ENCODE measurements at places on chromosomes 2 and 18. TPM values are rescaled to one million over a fixed set of nuclear protein-coding genes. Genes with fewer than 3 reads are reported as not detected.

The TUBB6 gene
- total RNA-seq = 328 TPM

The B4GALT6 gene
- total RNA-seq = 5.6 TPM

The CRYGD gene
- total RNA-seq = not detected

The NCOA1 gene
- 11.4 TPM for total RNA-seq

The SEPTIN10 gene
- total RNA-seq = 94.4 TPM

The ZSCAN30 gene
- total RNA-seq = 14.8 TPM

The HOXD9 gene
- total RNA-seq = not detected

The ANKRD62 gene
- total RNA-seq = under 0.01 TPM

The SOX11 gene
- under 0.01 TPM for total RNA-seq

The RGPD4 gene
- total RNA-seq = not detected

The ANKRD36C gene
- 5.1 TPM for total RNA-seq

The ERCC3 gene
- 38.2 TPM for total RNA-seq

The CSRNP3 gene
- total RNA-seq = 0.34 TPM

The CHRND gene
- total RNA-seq = not detected

The SEMA4C gene
- total RNA-seq = 17.4 TPM

The DES gene
- total RNA-seq = not detected

The MTA3 gene
- 17.1 TPM for total RNA-seq

The TUBA3D gene
- total RNA-seq = not detected

The RTP5 gene
- not detected for total RNA-seq

The CLHC1 gene
- 9.6 TPM for total RNA-seq

The SOCS6 gene
- 59.8 TPM for total RNA-seq

The MOGAT1 gene
- total RNA-seq = not detected

The HS6ST1 gene
- 87.0 TPM for total RNA-seq

The SAG gene
- not detected for total RNA-seq

The MC2R gene
- total RNA-seq = not detected

The NEDD4L gene
- total RNA-seq = 58.2 TPM

The SERPINB11 gene
- total RNA-seq = under 0.01 TPM

The CYTIP gene
- not detected for total RNA-seq

The TLX2 gene
- not detected for total RNA-seq

The ICOS gene
- total RNA-seq = not detected

The TTLL4 gene
- 7.9 TPM for total RNA-seq

The LYG2 gene
- total RNA-seq = not detected

The RIT2 gene
- not detected for total RNA-seq

The CTNNA2 gene
- total RNA-seq = not detected

The LINC00305 gene
- not detected for total RNA-seq

The PRSS56 gene
- not detected for total RNA-seq

The HES6 gene
- 23.2 TPM for total RNA-seq

The TEX44 gene
- total RNA-seq = not detected

The PAIP2B gene
- 3.1 TPM for total RNA-seq

The PLEKHH2 gene
- 0.43 TPM for total RNA-seq

The CFAP221 gene
- not detected for total RNA-seq

The BOLA3 gene
- total RNA-seq = 33.1 TPM

The CARF gene
- total RNA-seq = 4.1 TPM

The DDX1 gene
- total RNA-seq = 65.3 TPM

The PID1 gene
- 3.3 TPM for total RNA-seq

The NEU4 gene
- 0.07 TPM for total RNA-seq

The TCF4 gene
- total RNA-seq = 3.4 TPM

The ANKRD44 gene
- total RNA-seq = 1.0 TPM

The NFE2L2 gene
- total RNA-seq = 98.1 TPM

The NEU2 gene
- total RNA-seq = not detected

The SPDYA gene
- 0.68 TPM for total RNA-seq
